ENCODE measurements at places on chromosomes 11 and 22.

DNA sequence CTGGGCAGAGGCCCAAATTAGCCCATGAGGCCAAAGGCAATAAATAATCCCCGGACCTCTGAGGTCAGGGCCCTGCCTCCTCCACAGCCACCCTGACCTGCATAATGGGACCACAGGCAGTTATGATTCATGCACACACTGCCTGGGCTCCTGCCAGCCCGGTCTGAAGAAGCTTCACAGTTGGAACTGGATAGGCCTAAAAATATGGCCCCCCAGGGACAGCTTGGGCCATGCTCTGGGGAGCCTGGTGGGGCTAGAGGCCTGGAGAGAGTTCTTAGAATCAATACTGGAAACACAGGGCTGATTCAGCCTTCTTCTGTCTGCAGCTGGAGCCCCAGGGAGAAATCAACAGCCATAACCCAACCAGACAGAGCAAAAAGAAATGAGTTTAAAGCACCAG lies 112.8 kb upstream of the CADM1 start:
- DNase-seq: no peak

DNA sequence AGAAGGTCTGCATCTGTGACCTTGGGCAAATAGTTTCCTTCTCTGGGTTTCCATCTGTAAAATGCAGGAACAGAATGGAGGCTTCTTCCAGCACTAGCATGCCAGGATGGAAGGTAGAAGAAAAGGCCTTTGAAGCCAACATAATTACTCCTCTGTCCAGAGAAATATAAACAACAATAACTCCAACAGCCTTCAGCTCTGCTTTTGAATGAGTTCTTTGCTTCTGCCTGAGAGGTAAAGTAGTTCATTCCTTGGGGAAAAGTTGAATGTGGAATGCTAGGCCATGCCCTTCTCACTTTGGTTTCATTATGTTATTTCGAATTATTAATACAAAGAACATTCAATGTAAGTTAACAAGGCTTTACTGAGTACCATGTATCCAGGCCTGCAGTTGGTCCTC lies 61.2 kb upstream of the BLID start:
- no peak for DNase-seq

- DNase-seq: no peak
Measured at GRCh38 chr22:46741974-46742519, 4.0 kb upstream of the CERK start.

DNA sequence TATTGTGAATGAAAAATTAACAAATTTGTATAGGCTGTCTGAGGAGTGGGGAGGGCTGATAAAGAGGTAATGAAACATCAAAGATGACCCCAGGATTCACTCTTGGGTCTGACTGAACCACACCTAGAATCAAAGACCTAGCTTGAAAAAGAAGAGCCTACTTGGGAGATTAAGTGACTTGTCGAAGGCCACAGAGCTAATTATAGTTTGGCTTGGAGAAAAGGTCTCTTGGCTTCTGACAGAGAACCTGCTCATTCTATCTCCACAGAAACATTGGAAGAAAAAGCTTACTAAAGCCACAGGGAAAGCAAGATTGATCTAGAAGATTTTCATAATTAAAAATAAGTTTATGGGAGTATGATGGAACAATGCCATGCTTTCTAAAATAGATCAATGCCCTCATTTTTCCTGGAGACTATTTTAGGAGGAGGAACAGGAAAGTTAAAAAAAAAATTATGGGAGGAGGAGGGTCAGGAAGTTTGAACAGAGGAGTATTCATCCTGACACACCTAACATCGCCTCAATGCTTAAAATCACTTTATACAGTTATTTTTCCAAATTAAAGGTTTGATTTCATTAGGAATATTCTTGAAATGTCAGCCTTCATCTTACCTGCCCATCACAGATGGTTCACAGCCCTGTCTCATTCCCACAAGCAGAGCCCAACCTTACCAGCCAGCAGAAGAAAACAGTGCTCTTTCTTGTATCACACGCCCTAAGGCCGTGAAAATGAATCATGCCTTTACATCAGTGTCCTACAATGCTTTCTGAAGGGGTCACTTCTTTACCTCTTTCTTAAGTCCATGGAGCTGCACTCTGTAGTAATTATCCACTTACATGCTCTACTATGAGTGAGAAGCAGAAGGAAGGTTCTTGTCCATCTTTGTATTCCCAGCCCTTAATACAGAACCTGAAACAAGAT lies 231.1 kb upstream of the MPPED2 start:
- no peak for DNase-seq

- DNase-seq: no peak
Measured at GRCh38 chr11:66426314-66426713, 5.5 kb downstream of the NPAS4 start.

DNA sequence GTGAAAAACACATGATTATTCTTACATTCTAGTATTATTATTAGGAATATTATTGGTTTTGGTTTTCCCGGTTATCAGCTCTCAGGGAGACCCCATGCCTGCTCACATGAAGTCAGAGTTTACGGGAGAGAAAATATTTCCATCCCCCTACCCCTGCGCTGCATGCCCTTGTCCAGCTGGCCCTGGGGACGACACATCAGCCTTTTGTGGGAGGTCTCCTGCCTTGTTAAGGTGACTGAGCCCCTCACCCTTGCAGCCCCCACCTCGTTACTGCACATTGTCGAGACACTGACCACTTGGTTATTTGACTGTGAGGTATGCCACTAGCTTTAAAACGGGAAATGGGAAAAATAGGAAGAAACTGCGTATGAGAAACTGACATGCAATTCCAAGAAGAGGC lies 63.0 kb downstream of the PARVG start:
- DNase-seq: no peak

GRCh38 chr11:2992997-2993325 lies 832 bp upstream of the NAP1L4 start:
- no peak for DNase-seq

DNA sequence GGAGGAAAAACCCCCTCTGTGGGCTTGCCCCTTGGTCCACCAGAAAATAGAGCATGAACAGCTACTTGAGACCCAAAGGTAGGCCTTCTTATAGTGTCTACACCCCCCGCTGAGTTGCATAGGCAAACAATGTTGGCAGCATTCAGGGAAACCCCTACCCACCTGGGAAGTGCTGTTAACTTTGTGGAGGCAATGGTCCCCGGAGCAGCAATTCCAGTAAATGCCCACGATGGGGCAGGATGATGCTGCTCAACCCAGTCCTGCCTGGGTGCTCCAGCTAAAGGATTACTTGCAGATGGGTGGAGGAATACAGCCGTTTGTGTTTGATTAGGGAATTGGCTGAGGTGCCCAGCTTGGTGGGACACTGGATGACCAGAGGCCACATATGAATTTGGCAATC lies 381.3 kb upstream of the ANO5 start:
- no peak for DNase-seq

- no peak for DNase-seq
Measured at GRCh38 chr11:67627812-67628624, 1.7 kb downstream of the NUDT8 start.

DNA sequence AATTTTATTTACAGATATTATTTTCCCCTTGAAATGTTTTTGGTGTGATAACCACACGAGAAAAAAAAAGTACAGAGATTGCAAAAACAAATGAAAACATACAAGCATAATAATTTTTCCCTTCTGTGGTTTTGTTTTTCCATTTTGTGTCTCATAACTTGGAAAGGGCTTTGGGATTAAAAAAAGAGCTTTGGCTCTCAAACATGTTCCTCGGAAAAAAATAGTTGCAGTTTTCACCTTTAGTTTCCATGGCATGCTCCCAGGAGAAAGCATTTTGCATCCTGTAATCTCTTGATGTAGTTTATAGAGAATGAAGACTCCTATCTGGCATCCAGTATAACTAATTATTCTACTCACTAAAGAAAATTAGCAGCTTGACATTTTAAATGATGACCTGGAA lies 362.1 kb upstream of the PDGFD start:
- no peak for DNase-seq

GRCh38 chr11:16902182-16902581 lies 112.0 kb downstream of the PLEKHA7 start:
- peak; percentile 52 for DNase-seq

DNA sequence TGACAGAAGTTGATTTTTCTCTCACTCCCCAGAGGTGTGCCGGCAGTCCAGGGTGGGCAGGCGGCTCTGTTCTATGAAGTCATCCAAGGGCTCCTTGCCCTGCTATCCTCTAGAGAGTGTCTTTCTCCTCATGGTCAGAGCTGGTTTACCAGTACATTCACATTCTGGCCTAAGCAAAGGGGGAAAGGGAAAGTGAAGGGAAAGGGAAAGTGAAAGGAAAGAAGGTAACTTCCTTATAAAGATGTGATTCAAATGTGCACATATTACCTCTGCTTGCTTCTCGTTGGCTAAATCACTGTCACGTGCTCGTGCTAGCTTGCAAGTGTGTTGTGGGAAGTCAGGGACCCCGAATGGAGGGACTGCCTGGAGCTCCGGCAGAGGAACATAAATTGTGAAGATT lies 2.9 kb upstream of the HTATIP2 start:
- DNase-seq: peak; percentile 32

DNA sequence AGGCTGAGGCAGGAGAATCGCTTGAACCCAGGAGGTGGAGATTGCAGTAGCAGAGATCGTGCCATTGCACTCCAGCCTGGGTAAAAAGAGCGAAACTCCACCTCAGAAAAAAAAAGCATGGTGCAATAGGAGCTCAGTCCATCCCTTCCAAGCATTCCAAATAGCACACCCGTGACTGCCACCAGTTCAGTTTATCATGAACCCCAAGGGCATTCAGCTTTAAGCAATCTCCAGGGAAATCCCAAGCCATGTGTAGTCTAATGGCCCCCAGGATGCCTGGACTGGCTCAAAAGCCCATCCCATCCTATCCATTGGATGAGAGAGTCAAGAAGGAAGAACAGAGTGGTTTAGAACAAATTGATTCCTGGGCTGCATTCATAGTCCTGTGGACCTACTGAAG lies 16.2 kb downstream of the MICAL3 start:
- no peak for DNase-seq

DNA sequence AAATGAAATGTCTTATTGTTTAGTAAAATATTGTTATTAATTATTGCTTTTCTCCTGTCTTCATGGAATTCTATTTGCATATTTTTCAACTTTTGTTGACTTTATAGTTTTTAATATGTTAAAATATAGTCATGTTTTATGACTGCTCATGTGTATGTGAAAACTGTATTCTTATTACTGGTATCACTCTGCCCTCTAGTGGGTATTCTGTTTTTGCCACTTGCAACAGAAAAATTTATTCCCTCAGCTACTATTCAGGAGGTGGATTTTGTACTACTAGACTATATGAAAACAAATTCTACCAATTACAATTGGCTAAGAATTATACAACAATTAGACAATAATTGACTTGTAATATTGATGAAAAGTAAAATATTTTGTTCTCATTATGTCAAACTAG lies 45.0 kb downstream of the OR4C6 start:
- DNase-seq: no peak

DNA sequence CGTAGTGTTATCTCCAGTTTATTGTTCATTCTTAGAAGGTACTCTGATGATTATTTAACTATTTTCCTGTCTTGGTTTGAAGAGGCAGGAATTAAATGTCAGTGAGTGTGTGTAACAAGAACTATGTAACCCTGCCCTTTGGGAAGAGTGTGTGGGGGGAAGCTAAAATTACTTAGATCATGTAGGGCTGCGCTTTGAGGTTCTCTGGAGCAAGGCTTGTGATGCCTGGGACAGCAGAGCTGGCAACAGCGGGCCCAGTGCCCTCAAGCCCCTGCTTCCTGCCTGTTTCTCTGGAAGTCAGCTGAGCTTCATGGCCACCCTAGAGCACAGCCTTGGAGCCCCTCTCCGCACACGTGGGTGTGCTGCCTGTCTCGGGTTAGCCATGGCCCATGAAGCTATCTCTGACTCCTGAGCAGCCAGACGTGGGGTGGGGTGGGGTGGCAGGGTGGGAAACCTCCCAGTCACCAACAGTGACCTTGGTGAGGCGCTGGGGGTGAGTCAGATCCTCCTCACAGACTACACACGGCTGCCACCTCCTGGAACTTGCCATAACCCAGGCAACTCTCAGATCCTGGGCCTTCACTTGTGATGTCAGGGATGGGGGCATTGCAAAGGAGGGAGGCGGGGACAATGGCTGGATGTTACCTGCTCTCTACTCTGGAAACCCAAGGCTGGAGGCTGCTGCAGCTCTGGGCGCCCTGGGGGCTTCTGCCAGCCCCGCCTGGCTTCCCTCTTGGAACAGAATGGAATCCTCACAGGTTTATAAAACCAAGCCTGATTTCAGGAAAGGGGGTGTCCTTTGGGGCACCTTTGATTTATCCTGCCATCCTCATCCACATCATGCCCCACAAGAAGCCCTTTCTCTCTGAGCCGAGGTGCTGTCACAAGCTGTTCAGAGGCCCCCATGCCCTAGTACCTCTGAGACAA lies 88.6 kb downstream of the SNX19 start:
- DNase-seq: no peak

DNA sequence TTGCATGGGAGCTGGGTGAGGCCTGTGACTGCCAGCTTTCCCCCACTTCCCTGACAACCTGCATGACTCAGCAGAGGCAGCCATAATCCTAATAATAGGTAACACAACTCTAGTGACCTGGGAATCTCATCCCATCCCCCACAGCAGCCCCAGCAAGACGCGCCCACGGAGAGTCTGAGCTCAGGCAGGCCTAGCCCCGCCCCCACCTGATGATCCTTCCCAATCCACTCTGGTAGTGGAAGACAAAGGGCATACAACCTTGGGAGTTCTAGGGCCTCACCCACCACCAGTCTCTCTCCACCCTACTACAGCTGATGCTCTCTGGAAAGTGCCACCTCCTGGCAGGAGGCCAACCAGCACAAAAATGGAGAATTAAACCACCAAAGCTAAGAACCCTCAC lies 60.3 kb downstream of the CWF19L2 start:
- no peak for DNase-seq

DNA sequence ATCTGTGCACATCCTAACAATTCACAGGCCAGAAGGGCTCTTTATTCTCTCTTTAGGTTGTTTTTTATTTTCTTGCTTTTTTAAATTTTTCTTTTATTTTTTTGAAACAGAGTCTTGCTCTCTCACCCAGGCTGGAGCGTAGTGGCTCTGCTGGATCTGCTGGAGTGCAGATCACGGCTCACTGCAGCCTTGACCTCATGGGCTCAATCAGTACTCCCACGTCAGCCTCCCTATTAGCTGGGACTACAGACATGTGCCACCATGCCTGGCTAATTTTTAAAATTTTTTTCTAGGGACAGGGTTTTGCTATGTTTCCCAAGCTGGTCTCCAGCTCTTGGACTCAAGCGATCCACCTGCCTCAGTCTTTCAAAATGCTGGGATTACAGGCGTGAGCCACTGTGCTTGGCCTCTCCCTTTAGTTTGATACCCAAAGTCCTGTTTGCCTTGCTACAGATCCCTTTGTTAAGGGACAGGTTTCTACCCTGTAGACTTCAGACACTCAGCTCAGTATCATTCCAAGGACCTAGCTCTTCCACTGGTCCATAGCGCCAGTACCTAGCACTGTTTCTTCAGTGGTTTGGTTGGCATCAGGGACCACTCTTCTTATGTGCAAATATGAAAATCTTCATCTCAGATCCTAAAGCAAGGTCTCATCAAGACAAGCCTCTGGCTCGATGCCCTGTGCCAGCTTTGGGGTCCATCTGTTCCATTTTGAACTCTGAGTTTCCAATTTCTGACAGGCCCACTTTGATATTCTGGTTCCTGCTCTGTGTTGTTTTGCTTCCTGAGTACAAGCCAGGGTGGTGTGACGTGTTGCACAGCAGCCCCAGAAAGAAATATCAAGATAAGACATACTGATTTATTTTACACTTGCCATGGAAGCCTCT lies 211.7 kb downstream of the FAT3 start:
- DNase-seq: no peak

- no peak for DNase-seq
Measured at GRCh38 chr11:47485107-47485506, 36.2 kb upstream of the RAPSN start.

- DNase-seq: no peak
Measured at GRCh38 chr11:21427726-21428125, 758.3 kb downstream of the NELL1 start.
